ENCODE measurements at places on chromosomes 11 and 22.

DNA sequence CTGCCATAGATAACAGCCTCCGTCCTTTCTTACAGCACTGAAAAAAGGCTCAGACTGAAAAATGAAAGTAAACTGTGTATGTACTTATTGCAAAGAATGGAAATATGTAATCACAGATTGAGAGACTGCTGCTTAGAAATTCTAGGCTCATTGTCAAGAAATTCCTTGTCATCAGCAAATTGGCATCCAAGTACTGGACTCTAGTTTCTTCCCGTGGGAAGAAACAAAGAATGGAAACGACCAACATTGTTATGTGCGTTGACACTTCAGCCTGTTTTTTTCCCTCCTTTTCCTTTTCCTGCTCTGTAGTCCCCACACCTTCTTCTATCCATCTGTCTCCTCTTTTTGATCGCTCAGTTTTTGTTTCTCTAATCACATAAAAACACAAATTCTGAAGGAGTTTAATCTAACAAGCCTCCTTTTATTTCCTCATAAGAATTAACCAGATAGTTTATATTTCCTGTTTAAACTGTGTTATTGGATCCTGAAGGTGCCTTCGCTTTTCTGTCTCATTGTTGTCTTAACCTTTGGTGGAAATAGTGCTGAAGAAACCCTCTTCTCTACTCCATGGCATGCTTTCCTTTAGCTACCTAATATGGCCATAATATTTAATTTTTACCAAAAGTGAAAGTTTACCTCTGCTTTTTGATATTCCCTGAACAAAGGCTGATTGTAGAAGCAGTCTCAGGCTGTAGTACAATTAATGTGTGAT, 20.0 kb upstream of the CASP12 start:
- no peak for DNase-seq

DNA sequence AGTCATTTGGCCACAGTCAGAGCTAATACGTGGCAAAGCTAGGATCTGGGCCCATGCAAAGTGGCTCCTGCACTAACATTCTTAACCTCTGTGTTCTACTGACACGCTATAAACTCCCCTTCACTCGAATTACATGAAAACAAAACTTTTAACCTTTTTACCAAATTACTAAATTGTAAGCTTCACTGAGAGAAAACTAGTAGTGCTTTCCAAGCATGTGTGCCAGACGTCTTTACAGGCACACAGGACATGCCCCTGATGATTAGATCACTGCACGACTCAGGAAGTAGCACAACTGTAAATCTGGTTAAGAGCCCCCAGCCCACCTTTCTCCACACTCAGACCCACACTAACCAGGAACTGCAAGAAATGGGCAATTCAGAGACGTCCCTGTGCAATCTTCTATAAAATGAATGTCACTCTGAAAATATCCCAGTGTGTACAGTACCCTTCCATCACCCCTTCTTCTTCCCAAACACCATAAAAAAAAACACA, 16.1 kb downstream of the PHF21A start:
- DNase-seq, result no peak

- no peak for DNase-seq
Observed at GRCh38 chr11:46738887-46739286, 19.9 kb downstream of the F2 start.

GRCh38 chr11:62264004-62264403, 6.0 kb upstream of the SCGB2A2 start:
- DNase-seq, result no peak

DNA sequence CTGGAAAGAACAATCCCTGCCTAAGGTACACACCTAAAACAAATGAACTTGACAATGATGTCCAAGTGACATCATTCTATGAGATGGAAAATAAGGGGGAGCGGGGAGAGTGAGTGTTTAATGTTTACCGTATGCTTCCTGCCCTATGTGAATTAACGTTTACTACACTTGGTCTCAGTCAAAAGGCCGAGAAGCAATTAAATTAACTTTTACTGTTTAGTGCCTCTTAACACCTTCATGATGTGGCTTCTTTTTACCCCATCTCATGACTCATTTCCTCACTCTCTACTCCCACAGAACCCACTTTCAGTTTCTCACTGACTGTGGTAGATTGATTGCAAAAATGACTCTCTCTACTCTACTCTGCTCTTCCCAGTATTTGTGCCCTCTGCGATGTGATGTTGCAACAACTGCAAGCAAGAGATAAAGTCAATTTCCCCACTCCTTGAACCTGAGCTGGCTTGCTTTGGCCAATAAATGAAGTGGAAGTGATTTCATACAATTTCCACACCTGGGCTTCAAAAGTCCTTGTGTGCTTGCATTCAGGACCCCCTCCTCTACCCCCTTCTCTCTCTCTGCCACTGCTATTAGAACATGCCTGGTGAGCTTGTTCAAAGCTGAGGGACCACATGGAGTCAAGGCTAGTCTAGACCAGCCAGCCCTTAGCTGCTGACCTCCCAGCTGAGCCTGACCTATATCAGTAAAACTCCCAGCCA, 11.6 kb upstream of the ALKBH3 start:
- DNase-seq, result no peak

Data from NCI-H2081 treated with DMSO at 0.1 percent for 48 hours (cell line).